Stimulated activated CD4-positive, alpha-beta T cell treated with anti-CD3 and anti-CD28 coated beads, TNF-alpha, amount 100 ng/mL, for 4 hours (primary cell): ENCODE measurements at places on chromosomes 1 and 21.

- no peak for DNase-seq
These were observed 20.4 kb downstream of the OLFML2B start for GRCh38 chr1:162003061-162003829.

DNA sequence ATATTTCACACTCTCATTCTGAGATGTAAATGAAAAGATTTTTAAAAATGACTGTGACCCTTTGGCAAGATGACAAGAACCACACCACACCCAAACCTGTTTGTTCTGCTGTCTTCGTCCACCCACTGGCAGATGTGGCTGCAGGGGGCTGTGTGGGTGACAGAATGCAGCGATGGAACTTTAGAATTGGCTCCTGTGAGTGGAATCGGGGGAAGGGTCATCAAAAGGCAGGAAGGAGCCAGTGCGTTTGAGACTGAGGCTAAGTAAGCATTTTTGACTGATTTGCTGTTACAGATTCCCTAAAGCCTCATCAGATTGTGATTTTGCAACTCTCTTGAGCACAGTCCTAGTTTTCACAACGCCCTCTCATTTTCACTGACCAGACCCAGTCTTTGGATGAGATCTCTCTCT is 111.2 kb upstream of the ADGRL2 start:
- DNase-seq: no peak

- no peak for DNase-seq
These were observed 17.6 kb downstream of the RIT1 start for GRCh38 chr1:155893389-155894142.

DNA sequence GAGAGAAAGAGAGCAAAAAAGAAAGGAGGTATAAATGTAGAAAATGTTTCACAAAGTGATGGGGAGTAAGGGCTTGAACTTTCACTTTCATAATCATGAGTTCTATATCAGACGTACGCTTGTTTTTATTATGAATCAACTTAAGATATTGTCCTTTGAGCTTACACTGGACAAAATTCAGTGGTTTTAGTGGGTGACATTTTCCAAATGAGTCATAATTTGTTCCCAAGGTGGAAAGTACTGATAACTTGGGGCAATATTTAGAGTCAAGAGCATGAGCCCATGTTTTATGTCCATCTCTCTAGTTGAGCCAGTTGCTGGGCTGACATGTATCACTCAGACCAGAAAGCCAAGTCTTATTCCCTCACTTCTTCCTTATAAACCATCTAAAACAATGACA is 161.6 kb downstream of the CHRM3 start:
- no peak for DNase-seq

DNA sequence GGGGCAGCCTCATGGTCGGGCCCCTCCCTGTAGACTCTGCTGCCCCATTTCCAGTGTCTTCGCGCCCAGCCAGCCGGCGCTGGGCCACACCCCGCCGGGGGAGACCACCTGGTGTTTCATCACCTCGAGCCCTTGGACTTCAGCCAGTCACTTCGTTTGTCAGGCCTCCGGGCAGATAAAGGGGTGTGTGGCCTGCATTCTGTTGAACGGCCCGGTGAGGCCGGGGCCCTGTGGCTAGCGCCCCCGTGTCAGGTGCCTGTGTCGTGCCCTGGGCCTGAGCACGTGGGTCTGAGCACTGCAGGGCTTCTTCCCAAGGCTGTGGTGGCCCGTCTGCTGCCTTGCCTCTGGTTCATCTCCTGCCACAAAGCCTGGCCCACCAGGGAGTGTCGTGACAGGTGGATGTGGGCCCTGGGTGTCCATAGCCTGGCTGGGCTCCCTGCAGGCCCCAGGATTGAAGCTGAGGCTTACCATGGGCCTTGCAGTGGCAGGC is 65.2 kb upstream of the DIP2A start:
- DNase-seq: no peak

- DNase-seq: no peak
These were observed 1.5 kb downstream of the RGS18 start for GRCh38 chr1:192159781-192160180.

DNA sequence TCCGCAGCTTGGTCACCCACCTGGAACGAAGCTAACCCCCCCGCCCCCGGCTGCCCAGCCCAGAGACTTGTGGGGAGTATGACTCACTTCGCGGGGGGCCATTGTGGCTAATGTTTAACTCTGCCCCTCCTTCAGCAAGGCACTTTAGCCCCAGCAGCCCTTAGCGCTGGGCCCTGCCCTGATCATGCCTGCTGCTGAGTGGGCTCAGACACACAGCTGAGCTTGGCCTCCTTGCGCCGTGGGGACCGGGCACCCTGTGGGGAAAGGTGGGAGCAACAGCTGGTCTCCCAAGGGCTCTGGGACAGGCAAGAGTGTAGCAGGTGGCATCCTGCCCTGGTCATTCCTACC is 6.3 kb upstream of the LAD1 start:
- no peak for DNase-seq

DNA sequence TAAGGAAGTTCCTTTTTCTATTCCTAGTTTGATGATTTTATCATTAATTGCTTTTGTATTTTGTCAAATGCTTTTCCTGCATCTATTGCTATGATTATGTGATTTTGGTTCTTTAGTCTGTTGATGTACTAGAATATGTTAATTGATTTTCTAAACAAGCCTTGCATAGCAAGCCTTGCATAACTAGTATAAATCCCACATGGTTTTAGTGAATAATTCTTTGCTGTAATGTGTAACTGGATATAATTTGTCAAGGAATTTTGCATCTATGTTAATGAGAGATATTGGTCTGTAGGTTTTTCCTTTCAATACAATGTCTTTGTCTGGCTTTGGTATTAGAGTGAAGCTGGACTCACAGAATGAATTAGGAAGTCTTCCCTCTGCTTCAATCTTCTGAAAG is 460.2 kb downstream of the LTN1 start:
- DNase-seq: no peak
